ENCODE measurements at places on chromosomes 5 and 9.

DNA sequence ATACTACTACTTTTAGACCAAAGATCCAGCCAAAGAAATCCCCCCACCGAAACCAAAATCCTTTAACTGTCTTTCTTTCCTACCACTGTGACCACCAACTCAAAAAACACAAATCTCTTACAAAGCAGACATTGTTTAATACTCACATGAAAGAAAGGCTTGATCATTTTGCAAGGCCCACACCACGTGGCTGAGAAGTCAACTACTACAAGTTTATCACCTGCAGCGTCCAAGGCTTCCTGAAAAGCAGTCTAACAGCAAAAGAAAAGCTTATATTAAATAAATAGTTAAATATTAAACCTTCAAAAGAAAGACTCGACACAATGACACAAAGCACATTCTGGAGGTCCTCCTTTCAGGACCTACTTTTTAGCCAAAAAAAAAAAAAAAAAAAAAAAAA is 5.1 kb downstream of the TXN start:
- DNase-seq, result no peak

DNA sequence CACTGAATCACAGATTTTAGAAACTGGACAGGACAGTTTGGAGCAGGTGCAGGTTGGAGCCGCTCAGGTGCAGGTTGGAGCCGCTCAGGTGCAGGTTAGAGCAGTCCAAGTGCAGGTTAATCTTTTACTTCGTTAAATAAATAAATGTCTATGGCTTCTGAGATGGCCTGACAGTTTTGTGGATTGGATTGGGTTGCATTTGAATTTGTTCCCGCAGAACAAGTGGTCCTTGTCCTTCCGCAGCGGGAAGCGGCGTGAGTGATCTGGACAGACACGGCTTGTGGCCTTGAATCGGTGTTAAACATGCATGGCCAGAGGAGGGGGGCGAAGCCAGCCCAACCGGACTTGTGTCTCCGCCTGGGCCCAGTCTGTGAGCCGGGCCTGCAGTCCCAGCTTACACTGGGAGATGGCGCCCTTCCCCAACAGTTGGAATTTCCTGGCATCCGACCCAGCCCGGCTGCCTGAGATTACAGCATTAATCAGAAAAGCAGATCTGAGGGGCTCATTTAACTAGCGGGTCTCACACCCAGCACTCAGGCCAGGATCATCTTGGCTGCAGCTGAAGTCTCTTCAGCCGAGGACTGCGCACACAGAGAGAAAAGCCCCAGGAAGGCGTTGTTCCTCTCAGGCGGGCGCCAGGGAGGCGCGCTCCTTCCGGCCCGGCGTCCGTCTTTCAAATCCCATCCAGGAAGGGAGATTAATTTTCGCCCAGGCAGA is 1.5 kb upstream of the OLFM1 start:
- no peak for DNase-seq

DNA sequence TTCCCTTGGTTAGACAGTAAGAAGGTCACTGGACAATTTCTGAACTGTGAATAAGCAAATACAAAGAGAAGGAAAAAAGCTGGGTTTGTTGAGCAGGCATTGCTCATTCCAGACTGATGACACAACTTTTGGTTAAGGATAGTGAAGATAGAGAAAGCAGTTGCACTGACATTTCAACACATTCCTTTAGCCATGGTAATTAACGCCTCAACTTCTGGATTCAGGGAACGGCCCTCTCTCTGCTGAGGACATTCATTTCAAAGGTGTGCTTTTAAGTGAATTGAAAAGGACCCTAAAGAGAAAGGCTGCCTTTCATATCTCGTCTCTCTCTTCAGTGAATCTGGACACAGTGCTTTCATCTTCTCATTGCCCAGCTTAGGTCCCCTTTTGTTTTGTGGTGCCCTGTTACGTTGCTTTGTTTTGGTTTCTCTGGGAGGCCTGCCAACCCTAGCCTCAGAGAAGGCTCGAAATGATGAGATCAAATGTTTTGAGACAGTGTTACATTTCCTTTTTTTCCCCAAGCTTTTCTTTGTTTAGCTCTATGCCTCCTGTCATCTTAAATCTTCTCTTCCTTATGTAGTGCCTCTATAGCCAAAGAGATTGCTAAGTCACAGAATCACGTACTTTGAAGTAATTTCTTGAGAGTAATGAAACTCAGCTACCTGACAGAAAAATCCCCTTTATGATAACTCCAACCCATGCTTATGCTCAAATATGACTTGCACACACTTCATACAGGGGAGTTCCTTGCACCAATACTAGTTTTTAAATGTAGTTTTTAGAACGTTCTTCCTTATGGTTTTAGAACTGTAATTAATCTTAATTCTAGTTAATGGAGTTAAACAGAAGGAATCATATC is 94.4 kb upstream of the IFNE start:
- DNase-seq, result no peak

DNA sequence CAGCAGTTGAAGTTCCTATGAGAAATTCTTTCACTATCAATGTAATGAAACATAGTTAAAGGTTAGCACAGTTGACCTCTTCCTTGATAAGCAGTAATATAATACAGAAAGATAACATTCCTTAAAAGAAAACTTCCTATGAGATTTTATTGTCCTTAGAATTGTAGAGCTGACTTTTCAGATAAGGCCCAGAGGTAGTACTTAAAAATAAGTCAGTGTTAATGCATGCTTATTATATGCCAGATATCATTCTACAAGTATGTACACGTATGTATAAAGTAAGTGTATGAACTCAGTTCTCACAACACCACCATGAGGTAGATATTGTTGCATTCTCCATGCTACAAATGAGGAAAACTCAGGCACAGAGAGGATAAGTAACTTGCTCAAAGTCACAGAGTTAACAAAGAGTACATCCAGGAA is 15.3 kb downstream of the AP3S1 start:
- no peak for DNase-seq

Data from activated naive CD8-positive, alpha-beta T cell treated with anti-CD3 and anti-CD28 coated beads, Interleukin-2, amount 50 U/mL, for 16 hours (primary cell).